ENCODE measurements at places on chromosomes 5 and 9. TPM values are rescaled to one million over a fixed set of nuclear protein-coding genes. Genes with fewer than 3 reads are reported as not detected.
A peak's percentile ranks its signal among the peaks of the same experiment; 100 is the strongest.

- no peak for DNase-seq
These were observed 8.9 kb downstream of the SYNPO start for GRCh38 chr5:150649108-150650020.

TMED7 gene
- 93.5 TPM for total RNA-seq

- DNase-seq: no peak
These were observed 42.7 kb upstream of the ZNF608 start for GRCh38 chr5:124789104-124789605.

- no peak for DNase-seq
These were observed 3.1 kb downstream of the EGFL7 start for GRCh38 chr9:136665704-136666371.

WDR38 gene
- not detected for total RNA-seq

DNA sequence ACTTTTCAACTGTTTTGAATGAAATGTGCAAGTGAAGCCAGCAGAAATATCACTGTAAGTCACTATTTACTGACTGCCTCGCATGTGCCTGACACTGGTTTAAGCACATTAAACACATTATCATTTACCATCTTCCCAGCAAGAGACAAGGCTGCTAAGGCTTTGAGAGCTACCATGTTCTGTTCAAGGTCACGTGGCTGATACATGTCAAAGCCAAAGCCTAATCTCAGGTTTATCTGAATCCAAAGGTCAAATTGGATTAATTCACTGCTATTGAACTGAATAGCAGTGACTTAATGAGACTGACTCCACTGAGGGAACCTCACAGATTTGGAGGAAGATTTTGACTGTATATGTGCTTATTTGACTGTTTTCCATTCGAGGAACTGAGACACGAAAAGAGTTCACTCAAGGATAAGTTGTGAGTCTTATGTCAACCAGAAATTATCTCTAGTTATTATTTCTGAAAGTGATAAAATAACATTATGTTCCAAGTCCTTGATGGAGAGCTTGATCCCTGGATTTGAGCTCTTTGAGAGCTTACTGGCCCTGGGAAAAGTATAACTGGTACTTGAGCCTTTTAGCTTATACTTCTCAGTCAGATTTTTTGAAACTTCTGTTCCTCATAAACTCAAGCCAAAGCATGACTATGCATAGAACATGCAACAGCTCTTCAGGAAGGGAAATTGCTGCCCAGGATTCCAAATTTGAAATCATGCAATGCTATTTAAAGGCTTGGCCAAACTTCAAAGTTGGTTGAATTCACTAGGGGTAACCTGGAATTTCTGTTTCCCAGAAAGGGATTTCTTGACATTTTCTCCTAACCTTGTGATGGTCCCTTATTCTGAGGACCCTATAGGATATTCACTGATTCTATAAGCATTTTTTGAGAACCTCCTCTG is 23.4 kb upstream of the ARHGAP26 start:
- DNase-seq: no peak

TSSK1B gene
- not detected for total RNA-seq

GRCh38 chr5:164027738-164028137 is 522.3 kb downstream of the MAT2B start:
- no peak for DNase-seq

DNA sequence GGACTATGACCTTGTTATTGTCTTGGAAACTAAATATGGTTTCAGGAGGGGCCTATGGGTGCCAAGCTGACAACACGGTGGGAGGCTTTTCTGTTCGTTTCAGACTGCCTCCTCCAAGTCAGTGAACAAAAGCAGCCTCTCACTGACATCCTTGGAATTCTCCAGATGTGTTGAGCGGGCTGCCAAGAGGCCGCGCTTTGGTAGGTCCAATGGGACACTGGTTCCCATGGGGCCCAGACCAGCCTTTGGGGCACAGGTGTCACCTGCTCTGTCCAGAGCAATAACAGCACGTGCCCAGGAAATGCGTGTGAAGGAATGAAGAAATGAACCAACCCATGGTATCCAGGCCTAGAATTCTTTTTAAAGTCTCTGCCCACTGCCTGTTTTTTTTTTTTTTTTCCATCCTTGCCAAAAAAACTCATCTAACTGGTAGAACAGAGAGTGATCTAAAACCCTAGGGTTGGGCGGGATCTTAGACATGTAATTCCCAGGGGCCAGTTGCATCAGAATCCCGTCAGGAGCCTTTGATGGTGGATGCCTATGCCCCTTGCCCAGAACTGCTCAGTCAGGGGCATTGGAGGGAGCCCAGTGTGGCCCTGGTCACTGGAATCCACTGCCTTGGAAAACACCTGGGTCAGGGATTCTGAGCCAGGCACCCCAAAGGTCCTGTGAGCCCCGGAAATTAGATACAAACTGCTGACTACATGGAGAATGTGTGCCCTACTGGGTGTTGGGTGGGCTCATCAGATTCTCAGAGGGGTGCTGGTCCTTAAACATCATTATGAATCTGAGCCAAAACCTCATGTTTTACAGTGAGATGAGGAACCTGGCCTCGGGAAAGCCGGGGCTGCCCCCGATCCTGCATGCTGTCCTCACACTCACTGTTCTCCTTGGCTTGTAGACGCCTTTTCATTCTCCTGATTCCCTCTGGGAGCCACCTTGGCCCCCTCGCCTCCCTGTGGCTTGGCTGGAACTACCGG is 60.1 kb downstream of the GTF3C4 start:
- no peak for DNase-seq

- no peak for DNase-seq
These were observed 9.0 kb upstream of the PHF2 start for GRCh38 chr9:93567271-93567959.

- DNase-seq: no peak
These were observed 214.2 kb downstream of the TRIM32 start for GRCh38 chr9:116901260-116901659.

SCAI gene
- 14.9 TPM for total RNA-seq

FGD3 gene
- 21.6 TPM for total RNA-seq

DNA sequence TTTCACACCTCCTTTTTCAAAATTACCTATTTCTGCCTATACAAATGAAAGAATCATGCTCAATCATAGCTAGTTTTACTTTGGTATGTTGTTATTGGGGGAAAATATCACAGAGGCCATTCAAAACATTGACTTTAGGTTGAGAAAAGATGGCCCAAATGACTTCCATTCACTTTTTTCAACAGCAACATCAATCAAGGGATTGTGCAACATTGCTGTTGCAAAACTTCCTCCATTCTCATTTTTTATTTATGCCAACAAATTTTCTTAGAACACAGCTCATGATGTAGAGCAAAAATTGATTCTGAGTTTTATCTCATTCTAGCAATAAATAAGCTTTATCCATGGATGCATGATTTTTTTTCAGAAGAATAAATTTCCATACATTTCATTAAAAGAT is 93.6 kb upstream of the RORB start:
- no peak for DNase-seq

GRCh38 chr9:84818791-84819190 is 149.3 kb downstream of the NTRK2 start:
- DNase-seq: no peak

IL13 gene
- not detected for total RNA-seq

TRPM6 gene
- 1.2 TPM for total RNA-seq

- no peak for DNase-seq
These were observed 1.8 kb upstream of the MYORG start for GRCh38 chr9:34378376-34379060.

SLC46A2 gene
- total RNA-seq: 17.0 TPM

GRCh38 chr5:94670726-94671125 is 52.3 kb downstream of the SLF1 start:
- DNase-seq: no peak

IFNA17 gene
- total RNA-seq: not detected

- no peak for DNase-seq
These were observed 12.4 kb downstream of the SPOCK1 start for GRCh38 chr5:137486707-137487106.

GRCh38 chr5:75538211-75538610 is 26.5 kb downstream of the POLK start:
- no peak for DNase-seq

DNA sequence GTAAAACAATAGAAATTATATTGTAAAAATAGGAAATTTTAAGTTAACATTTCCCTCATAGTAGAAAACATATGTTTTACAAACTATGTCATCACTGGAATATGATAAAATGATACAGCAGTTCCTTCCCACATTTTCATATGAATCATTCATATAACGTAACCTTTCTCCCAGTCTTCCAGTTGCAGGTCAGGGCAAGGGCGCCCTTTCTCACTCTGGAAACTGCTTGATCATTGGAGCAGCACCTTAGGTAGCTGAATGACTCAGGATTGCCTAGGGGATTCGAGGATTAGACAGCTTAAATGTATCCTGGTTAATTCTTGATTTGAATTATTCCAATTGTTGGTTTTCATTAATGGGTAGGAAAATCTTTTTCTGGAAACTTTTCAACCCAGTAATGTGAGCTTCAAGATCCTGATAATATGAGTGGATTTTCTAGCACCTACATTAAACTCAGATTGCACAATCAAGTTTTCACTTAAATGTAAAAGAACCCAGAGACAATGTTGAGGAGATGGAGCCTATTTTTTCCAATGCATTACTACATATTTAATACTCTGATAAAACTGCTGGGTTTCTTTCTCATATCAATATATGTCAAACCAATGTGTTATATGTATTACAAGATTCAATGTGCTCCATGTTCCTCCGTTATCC is 32.6 kb upstream of the ANXA1 start:
- DNase-seq: no peak

GRCh38 chr9:20921362-20921761 is 110.1 kb downstream of the HACD4 start:
- DNase-seq: no peak

- no peak for DNase-seq
These were observed 46.7 kb upstream of the MACIR start for GRCh38 chr5:103211576-103212561.

IL17B gene
- total RNA-seq: not detected

GRCh38 chr5:3007577-3007976 is 256.1 kb upstream of the IRX2 start:
- DNase-seq: no peak

HTR1A gene
- not detected for total RNA-seq

DNA sequence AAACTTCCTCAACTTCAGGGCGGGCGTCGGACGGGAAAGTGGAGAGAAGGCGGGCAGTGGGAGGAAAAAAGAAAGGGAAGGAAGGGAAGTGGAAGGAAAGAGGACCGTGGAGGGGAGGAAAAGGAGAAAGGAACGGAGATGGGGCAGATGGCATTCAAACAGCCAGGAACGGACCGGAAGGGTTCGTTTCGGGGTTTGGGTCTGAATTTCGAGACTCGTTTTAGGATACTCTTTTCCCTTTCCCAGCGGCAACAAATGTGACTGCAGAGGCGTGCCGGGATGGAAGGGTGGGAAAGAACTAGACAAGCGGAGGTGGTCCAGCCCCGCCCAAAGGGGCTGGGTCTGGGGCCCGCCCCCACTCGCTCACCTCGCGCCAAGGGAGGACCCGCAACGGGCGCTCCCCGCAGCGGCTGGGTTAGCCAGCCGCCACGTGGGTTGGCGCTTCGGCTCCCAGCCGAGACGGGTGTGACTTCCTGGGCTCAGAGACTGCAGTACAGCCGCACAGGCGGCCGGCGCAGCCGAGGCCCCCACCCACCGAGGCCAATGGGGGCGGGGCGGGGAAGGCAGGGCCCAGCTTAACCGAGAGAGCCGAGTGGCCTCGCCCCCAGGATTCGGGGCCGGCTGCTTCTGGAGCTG is 2.7 kb downstream of the VCAN start:
- peak; percentile 88 for DNase-seq

DNA sequence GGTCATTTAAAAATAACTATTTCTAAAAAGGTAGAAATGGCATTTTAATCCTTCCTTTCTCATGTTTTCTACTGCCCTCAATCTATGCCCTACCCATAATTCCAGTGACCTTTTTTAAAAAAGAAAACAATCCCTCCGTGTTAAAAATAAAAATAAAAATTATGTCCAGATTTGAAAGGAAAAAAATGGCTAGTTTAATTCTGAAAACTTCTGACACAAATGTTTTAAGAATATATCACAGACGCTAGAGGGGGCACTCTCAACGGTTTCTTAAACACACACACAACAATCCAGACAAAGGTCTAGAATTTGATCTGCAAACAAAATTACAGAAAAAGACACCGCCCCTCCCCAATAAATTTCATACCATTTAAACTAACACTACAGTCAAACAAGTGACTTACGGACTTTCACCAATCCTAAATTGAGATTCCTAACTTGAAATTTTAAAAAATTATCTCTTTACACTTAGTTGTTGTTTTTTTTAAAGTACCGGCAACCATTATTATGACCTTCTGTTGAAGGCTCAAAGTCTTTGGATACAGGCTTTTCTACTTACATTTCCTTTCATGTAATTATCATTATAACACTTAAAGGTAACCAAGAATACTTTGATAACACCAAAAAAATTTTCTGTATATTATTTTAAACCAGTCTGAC is 38.2 kb downstream of the CLINT1 start:
- DNase-seq: no peak

OR1J2 gene
- not detected for total RNA-seq

DNA sequence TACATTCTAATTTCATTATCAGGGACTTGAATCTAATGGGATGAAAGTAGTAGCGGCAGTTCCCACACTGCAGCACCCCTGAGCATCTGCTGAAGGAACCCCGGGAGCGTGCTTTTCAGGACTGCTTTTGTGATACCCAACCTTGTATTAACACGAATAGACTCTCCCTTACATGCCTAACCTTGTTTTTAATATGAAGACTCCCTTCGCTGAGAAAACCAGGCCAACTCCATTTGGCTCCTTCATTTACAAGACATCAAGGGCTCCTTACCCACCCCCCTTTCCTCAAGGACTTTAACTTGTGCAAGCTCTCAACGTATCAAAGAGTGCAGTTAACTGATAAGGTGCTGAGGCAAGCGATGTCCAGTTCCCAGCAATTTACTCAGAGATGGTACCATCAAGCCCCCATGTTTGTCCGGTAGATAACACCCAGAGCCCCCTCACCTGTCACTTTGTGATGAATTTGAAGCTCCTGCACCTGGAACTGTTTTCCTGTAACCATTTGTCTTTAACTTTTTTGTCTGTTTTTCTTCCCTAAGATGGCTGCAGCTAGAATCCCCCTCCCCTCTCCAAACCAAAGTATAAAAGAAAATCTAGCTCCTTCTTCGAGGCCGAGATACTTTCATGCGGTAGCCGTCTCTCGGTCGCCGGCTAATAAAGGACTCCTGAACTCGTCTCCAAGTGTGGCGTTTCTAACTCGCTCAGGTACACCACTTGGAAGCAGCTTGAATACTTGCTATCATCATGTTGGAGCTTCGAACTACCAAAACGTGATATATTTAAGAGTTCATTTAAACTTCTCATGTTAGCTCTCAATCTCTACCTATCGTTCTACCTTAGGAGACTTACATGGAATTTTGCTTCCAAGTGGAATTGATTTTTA is 10.7 kb downstream of the HNRNPH1 start:
- peak; percentile 15 for DNase-seq

SPEF2 gene
- 9.9 TPM for total RNA-seq

DNA sequence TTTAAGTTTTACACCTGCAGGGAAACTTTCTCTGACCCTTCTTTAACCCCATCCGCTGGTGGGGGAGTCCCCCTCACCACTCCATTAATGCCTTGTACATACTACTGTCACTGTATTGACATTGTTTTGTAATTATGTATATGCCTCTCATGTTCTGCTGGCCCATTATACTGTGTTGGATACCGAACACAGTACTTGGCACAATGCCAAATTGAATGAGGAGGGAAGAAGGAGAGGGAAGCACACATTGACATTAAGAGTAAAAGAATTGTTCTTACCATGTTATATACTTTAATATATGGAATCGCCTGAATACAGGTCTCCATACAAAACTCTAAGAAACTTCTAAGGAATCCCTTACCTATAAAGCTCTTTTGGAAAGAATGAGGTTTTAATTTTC is 73.6 kb upstream of the GRHPR start:
- no peak for DNase-seq

FOXD4L3 gene
- total RNA-seq: not detected
